Thoracic aorta (tissue), 2 donors: ENCODE measurements at places on chromosomes 1 and 21.

GRCh38 chr21:43340491-43341377 is 86.2 kb downstream of the SIK1 start:
- H3K27ac ChIP-seq: no peak overlapping the region
- H3K4me1 ChIP-seq: no peaks in the 10 kb centered on the region
- H3K27me3 ChIP-seq: no peaks in the 10 kb centered on the region
- no peak for DNase-seq
- no peaks in the 10 kb centered on the region for H3K36me3 ChIP-seq

- no peak overlapping the region for H3K4me3 ChIP-seq
- no peaks in the 10 kb centered on the region for H3K36me3 ChIP-seq
- no peak overlapping the region for H3K27ac ChIP-seq
- DNase-seq: no peak
- no peaks in the 10 kb centered on the region for H3K27me3 ChIP-seq
These were observed 85.9 kb downstream of the TYW3 start for GRCh38 chr1:74818661-74819456.

- H3K27me3 ChIP-seq: no peaks in the 10 kb centered on the region
- peak overlapping the region; percentile 91 for H3K27ac ChIP-seq
- H3K4me3 ChIP-seq: no peak overlapping the region
- H3K4me1 ChIP-seq: peaks cover 36% of the 10 kb centered on the region
- H3K36me3 ChIP-seq: no peaks in the 10 kb centered on the region
These were observed 209.5 kb downstream of the TOMM20 start for GRCh38 chr1:234918961-234919761.

GRCh38 chr1:57796616-57797015 is 372.8 kb upstream of the DAB1 start:
- no peaks in the 10 kb centered on the region for H3K4me1 ChIP-seq
- H3K27ac ChIP-seq: no peak overlapping the region
- H3K27me3 ChIP-seq: no peaks in the 10 kb centered on the region
- no peak overlapping the region for H3K4me3 ChIP-seq

GRCh38 chr1:172674831-172675613 is 16.1 kb downstream of the FASLG start:
- H3K27me3 ChIP-seq: no peaks in the 10 kb centered on the region
- no peak overlapping the region for H3K4me3 ChIP-seq
- DNase-seq: no peak
- H3K36me3 ChIP-seq: no peaks in the 10 kb centered on the region
- H3K4me1 ChIP-seq: no peaks in the 10 kb centered on the region

DNA sequence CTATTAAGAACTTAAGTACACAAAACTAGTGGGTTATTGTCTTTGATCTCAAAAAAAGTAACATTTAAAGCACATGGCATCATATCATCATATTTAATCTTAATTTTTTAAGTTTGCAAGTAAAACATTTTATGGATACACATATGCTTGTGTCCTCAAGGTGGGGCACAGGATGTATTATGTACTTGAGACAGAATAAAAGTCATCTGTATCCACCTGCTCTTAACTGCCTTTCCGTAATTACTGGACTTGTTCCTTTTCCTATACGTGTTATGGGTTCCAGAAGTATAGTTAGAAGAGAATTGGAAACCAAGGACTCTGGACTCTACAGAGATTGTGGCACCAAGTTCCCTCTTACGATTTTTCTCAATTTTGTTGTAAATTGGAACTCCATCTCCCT is 79.4 kb downstream of the FCRL5 start:
- no peaks in the 10 kb centered on the region for H3K27me3 ChIP-seq
- H3K36me3 ChIP-seq: no peaks in the 10 kb centered on the region
- no peak overlapping the region for H3K27ac ChIP-seq

DNA sequence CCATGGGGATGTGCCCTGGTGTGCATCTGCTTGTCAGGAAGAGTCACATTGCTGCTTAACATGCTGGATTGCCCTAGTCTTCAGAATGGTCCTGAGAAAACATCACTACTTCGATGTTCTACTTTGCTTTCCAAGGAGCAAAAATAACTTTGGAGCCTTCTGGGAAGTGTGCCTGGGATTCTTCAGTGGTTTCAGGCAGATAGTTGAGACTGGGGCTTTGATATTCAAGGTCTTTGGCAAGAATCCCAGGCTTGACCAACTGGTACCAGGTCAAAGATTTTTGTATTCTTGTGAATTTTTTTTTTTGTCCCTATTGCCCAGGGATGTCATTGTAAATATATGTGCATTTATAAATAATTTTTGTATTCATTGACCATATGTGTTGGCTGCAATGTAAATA is 51.4 kb downstream of the LRIG2 start:
- H3K4me1 ChIP-seq: no peaks in the 10 kb centered on the region
- no peak overlapping the region for H3K27ac ChIP-seq
- DNase-seq: no peak
- no peak overlapping the region for H3K4me3 ChIP-seq
- peaks cover 21% of the 10 kb centered on the region for H3K36me3 ChIP-seq
- no peaks in the 10 kb centered on the region for H3K27me3 ChIP-seq

- no peaks in the 10 kb centered on the region for H3K27me3 ChIP-seq
- no peak overlapping the region for H3K4me3 ChIP-seq
- H3K36me3 ChIP-seq: no peaks in the 10 kb centered on the region
- peaks cover 4% of the 10 kb centered on the region for H3K4me1 ChIP-seq
- DNase-seq: no peak
These were observed 4.0 kb upstream of the ABCG1 start for GRCh38 chr21:42214921-42215320.

DNA sequence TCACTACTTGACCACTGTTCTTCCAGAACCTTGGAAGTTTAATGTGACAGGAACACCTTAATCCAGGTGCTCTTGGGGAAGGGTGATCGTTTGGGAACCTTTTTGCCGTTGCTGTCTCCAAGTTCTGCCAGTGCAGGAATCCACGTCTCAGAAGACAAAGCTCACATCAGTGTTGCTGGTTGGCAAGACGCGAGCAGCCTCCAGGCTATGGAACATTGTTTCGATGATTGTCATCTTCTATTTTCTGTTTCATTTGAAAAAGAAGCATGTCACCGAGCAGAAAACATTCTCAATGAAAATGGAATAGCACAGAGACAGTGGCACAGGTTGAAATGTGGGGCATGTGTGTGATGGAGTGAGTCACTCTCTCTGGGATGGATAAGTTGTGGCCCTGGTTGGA is 11.7 kb downstream of the STUM start:
- H3K27me3 ChIP-seq: no peaks in the 10 kb centered on the region
- peaks cover 3% of the 10 kb centered on the region for H3K4me1 ChIP-seq
- H3K4me3 ChIP-seq: no peak overlapping the region
- no peak for DNase-seq

DNA sequence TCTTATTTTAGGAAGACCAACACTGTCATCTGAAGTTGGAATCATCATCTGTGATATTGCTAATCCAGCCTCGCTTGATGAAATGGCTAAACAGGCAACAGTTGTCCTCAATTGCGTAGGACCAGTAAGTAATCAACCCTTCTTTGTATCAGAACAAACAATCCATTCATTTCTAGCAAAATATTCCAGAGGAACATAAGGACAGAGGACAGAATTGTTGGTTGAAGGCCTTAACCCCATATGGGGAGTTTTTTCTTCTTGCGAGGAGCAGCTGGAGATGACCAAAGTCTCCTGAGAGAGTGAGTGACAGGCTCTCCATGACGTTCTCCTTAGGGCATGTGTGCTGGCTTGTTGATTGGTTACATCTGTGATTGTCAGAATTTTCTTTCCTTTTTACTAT is 2.7 kb downstream of the SCCPDH start:
- H3K36me3 ChIP-seq: peaks cover 21% of the 10 kb centered on the region
- no peaks in the 10 kb centered on the region for H3K27me3 ChIP-seq
- H3K4me1 ChIP-seq: no peaks in the 10 kb centered on the region
- DNase-seq: no peak
- H3K27ac ChIP-seq: no peak overlapping the region

DNA sequence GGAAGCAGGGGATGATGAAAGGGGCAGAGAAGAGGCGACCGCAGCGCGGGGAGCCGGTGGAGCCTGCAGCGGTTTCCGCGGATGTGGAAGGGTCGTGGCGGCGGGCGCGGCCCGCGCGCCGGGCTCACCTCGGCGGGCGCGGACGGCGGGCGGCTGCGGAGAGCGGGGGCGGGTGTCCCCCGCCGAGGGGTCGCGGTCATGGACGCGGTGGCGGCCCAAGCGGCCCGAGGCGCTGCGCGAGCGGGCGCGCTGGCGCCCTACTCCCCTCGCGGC is 572 bp downstream of the LPGAT1 start:
- no peak overlapping the region for H3K27ac ChIP-seq
- H3K4me1 ChIP-seq: peaks cover 16% of the 10 kb centered on the region
- peak overlapping the region; percentile 90 for H3K4me3 ChIP-seq
- H3K36me3 ChIP-seq: no peaks in the 10 kb centered on the region
- no peak for DNase-seq

GRCh38 chr1:167756730-167757405 is 35.1 kb downstream of the MPZL1 start:
- no peak overlapping the region for H3K4me3 ChIP-seq
- no peaks in the 10 kb centered on the region for H3K36me3 ChIP-seq
- H3K4me1 ChIP-seq: peaks cover 18% of the 10 kb centered on the region
- H3K27ac ChIP-seq: no peak overlapping the region
- H3K27me3 ChIP-seq: no peaks in the 10 kb centered on the region
- no peak for DNase-seq

DNA sequence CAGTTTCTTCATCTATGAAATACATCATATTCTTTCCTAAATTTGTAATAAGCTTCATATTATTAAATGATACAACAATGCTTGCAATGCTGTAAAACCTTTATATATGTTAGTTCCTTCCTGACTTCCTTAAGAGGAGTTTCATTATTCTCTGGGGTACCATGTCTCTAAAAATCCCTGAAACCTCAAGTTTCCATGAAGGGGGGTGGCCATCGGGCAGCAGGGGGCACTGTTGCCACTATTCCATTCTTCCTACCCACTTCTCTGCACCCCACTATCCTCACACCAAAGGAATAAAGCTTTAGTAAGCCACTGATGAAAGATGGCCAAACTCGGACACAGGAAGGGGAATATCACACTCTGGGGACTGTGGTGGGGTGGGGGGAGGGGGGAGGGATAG is 9.0 kb upstream of the DMRTB1 start:
- H3K27ac ChIP-seq: no peak overlapping the region
- H3K4me3 ChIP-seq: no peak overlapping the region
- no peaks in the 10 kb centered on the region for H3K27me3 ChIP-seq
- no peaks in the 10 kb centered on the region for H3K4me1 ChIP-seq

DNA sequence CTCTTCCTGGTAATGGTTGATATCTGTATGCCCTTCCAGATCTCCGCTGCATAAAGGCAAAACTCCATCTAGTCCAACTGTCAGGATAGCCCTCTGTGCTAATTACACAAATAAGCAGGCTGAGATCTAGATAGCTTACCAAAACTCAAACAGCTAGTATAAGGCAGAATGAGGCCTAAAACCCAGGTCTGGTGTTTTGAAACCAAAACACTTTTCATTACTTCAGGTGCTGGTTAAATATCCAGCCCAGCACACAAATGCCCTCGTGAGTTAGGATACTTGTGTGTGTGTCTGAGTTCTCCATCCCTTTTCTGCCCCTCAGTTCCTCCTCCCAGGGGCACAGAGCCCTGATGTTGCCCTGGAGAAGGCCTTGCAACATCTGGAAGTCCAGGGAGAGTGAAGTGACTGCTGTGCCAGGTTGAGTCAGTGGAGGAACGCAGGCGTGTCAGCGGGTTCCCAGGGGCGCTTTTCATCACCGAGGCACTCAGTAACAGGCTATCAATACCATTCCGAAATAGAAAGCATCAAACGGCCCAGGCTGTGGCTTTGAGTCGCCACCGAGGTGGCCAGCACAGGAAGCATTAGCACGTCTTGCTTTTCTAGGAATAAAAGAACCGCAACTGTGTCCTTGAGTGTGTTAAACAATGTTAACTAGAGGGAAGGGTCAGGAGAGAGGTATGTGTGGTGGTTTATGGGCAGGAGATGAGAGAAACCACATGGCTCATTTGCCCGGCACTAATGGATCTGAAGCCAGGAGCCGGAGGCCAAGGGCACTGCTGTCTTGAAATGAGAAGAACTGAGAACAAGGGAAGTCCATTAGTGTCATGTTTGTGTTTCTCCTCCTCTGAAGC is 90.7 kb upstream of the WLS start:
- H3K36me3 ChIP-seq: no peaks in the 10 kb centered on the region
- H3K4me1 ChIP-seq: peaks cover 34% of the 10 kb centered on the region
- peak overlapping the region; percentile 50 for H3K27ac ChIP-seq
- H3K4me3 ChIP-seq: peak overlapping the region; percentile 23
- DNase-seq: peak; percentile 21
- no peaks in the 10 kb centered on the region for H3K27me3 ChIP-seq

DNA sequence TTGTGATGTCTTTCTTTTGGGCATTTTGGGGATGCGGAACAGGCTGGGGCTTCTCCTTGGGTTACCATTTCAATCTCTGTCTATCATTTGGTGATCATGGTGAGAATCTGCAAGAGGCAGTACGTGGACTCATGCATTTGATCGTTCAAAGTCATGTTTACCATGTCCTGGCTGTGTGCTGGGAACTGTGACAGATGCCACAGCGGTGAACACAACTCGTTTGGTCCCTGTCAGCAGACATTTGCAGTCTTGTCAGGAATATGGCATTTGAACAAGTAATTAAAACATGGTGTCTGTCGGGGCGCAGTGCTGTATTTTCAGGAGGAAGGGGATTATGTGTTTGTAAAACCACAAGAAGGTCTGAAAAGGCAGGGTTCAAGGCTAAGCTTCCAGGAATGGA is 103.3 kb upstream of the IGSF21 start:
- DNase-seq: no peak
- no peaks in the 10 kb centered on the region for H3K4me1 ChIP-seq
- no peaks in the 10 kb centered on the region for H3K27me3 ChIP-seq
- H3K27ac ChIP-seq: no peak overlapping the region
- H3K36me3 ChIP-seq: no peaks in the 10 kb centered on the region

DNA sequence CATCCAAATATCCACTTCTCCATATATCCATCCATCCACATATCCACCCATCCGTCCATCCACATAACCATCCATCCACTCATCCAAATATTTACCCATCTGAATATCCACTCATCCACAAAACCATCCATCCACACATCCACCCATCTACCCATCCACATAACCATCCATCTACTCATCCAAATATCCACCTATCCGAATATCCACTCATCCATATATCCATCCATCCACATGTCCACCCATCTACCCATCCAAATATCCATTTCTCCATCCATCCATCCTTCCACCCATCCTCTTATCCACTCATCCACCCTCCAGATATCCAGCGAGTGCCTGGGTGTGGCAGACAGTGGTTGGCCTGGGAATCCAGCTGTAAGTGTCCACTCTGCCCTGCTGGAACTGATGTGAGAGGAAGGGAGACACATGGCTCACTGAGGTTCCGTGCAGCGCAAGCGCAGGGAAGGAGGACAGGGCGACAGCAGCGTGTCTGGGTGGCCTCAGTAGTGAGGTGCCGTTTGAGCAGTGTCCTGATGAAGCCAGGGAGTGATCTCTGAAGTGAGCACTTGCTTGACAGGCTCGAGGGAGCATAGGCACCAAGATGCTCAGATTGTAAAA is 27.1 kb downstream of the SLC45A1 start:
- no peak overlapping the region for H3K4me3 ChIP-seq
- H3K4me1 ChIP-seq: peaks cover 13% of the 10 kb centered on the region
- no peaks in the 10 kb centered on the region for H3K36me3 ChIP-seq
- H3K27me3 ChIP-seq: no peaks in the 10 kb centered on the region
- no peak overlapping the region for H3K27ac ChIP-seq

GRCh38 chr21:34509151-34509550 is 2.9 kb downstream of the KCNE1 start:
- H3K4me3 ChIP-seq: no peak overlapping the region
- DNase-seq: no peak
- H3K4me1 ChIP-seq: no peaks in the 10 kb centered on the region
- H3K36me3 ChIP-seq: no peaks in the 10 kb centered on the region
- H3K27ac ChIP-seq: no peak overlapping the region
- H3K27me3 ChIP-seq: no peaks in the 10 kb centered on the region
